Smooth muscle cell of the umbilical artery (primary cell): ENCODE measurements at places on chromosomes 13 and 19. TPM values are rescaled to one million over a fixed set of nuclear protein-coding genes. Genes with fewer than 3 reads are reported as not detected.

KMT2B gene
- total RNA-seq = 5.9 and 16.0 TPM in 2 replicates

SYT5 gene
- not detected in 2 replicates for total RNA-seq

ERFL gene
- total RNA-seq = 0.09 TPM in 1 of 2 replicates, not detected in the other

FBXL3 gene
- 37.7 and 44.8 TPM in 2 replicates for total RNA-seq

URAD gene
- not detected in 2 replicates for total RNA-seq

TLE5 gene
- total RNA-seq = 84.3 and 153 TPM in 2 replicates

IGSF23 gene
- total RNA-seq = not detected in 2 replicates

C19orf85 gene
- total RNA-seq = not detected in 2 replicates

FBXO46 gene
- 2.7 and 6.2 TPM in 2 replicates for total RNA-seq

USE1 gene
- total RNA-seq = 16.6 and 19.0 TPM in 2 replicates
